Cardiac muscle cell (in vitro differentiated cells and primary cell): ENCODE measurements at places on chromosomes 2 and 18.

DNA sequence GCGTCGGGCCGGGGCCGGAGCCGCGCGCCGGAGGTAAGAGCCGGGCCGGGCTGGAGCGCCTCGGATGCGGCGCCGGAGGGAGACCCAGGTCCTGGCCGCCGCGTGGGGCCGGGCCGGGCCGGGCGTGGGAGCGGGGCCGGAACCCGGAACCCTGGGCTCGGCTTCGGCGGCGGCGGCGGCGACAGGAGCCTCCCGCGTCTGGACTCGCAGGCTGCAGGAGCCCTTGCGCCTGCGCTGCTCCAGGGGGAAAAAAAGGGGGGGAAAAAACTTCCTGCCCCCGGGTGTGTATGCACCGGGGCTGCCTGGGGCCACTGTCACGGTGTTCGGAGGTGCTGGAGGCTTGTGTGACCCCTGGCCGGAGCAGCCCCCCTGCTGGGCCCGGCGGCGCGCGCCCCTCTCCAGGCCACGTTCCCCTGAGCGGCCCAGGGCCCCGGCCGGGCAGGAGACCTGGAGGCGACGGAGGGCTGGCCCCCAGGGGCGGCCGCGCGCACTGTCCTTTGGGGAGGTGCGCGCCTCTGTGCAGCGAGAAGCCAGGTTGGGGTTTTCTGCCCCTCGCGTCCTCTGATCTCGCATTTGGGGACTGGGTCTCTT, 864 bp downstream of the KLHL29 start:
- peak; percentile 28 for DNase-seq

DNA sequence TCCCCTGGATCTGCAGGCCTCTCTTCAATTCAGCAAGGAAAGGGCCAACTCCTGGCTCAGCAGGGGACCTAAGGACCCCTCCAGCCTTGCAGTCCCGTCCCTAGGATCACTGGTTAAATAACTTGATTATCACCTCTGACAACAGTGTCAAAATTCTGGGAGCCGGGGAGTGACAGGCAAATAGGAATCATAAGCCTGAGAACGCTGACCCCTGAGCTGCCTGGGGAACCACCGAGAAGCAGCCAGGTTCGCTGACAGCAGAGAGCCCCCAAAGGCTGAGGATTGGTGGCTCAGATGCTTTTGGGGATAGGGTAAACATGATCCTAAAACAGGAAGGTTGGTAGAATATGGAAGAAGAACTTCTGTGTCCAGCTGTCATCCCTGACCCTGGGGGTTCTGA, 17.5 kb upstream of the TNS1 start:
- DNase-seq: no peak

DNA sequence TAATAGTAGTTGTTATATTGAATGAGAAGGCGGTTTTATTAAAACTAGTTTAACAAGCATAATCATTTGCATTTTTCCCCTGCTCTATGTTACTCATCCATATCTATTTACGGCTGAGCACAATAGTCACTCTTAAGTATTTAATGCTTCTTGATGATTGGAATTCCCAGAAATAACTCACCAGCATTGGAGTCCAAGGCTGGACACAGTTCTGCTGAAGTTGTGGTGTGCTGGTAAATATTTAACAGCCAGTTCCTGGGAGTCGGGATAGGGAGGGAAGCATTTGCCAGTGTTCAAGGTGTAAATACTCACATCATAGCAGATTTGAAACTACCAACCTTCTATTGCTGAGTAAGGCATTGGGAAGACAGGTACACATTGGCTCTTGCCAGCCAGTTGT, 315.1 kb downstream of the MTX2 start:
- DNase-seq: no peak

DNA sequence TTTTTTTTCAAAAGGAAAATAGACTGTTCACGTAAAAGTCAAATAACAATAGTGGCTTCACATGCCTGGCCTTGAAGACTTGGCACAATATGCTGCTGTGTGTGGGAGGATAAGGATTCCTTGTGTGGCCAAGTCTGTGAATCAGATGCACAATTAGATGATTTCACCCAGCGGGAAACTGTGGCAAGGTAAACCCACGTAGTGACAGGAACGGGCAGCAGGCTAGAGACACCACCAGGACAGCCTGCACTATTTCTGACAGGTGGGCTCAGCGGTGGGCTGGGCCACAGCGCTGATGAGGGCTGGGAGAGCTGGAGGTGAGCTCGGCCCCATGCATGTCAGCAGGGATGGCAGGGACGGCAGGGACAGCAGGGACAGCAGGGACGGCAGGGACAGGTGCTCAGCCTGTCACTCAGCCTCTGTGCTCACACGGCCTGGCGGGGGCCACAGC, 21.6 kb downstream of the SNORC start:
- peak; percentile 74 for DNase-seq

DNA sequence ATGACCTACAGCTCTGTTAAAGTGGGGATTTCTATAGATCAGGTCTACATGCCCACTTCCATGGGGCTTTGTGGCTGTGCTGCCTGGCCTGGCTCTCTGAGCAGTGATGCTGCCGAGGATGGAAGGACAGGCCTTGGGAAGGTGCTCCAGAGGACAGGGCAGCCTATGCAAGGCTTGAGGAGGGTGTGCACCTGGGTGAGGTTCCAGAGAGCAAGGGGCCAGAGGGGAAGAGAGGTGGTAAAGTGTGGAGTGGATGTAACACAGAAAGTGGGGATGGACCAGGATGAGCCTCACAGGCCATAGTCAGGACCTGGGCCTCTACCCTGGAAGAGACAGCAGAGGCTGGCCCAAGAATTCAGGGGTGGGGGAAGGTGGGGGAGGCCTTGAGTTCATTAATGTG, 826.4 kb downstream of the DCDC2C start:
- DNase-seq: no peak

- no peak for DNase-seq
Observed at GRCh38 chr18:13424363-13424762, 205.8 kb downstream of the LDLRAD4 start.

- no peak for DNase-seq
Observed at GRCh38 chr2:42446503-42447271, 47.1 kb downstream of the KCNG3 start.

DNA sequence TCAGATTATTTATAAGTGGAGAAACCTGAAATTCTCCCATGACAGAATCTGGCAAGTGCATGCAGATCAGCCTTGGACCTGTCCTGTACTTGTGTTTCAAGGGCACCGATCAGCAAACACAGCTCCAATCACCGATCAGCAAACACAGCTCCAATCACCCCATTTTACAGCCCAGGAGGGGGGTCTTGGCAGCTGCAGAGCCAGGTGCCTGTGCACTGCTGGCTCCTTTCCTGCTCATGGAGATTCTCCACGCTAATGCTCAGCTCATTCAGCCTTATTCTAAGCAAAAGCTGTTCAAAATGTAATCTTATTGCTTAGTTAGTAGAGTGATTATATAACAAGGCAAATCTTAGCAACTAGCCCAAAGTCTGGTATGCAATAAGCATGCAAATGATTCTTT, 623.1 kb upstream of the HS6ST1 start:
- DNase-seq: no peak

DNA sequence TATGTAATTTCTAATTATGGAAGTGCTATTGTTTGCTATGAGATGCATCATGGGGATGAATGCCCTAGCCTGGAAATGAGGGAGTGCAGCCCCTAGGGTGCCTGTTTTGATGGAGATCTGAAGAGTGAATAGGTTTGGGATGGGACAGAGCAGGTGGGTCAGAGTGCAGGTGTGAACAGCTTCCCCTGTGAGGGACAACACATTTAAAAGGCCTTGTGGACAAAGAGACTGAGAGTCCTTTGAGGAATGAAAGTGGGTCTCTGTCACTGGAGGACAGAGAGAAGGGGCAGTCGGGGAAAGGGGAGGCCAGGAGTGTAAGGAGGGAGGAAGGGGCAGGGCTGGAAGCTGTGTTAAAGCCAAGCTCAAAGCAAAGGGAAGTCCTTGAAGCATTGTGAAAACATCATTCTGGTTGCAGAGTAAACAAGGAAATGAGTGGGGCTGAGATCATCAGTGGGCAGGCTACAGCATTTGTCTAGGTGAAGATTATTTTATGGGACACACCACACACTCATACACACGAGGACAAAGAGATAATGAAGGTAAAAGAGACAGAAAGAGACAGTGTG, 877.6 kb downstream of the SLC4A3 start:
- DNase-seq: peak; percentile 23

DNA sequence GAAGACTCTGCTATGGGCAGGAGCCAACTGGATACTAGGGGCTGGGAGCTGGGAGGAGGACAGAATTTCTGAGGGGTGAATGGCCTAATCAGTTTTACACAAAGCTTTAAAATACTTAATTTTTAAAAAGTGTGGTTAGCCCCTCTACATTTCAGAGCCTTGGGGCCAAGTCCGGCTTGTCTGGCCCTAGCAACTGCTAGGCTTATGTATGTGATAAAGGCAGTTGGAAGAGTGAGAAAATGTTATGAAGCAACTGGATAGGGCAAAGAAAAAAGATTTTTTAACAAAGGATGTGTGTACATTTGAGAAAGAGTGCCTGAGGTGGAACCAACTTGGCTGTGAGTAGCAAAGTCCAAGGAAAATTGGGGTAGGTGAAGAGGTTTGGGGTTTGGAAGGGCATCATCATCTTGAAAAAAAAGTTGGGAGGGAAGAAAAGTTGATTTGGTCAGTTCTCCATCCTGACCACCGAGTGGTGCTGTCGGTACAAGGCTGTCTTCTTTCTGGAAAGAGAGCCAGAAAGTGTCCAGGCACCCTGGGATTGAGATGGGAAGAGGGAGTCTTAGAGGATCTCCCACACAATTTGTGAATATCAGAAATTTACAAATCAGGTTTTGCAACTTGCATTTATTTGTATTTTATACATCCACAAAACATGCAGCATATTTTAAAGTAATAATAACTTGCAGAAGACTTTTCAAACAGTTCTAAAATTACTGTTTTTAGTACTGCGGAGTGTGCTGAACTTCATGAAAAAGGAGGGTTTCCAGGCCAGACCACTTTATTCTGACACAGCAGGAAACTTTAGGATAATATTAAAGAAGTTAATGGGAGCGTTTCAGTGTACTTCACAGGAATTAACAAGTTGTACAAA, 10.5 kb upstream of the CDK15 start:
- peak; percentile 62 for DNase-seq

GRCh38 chr18:478681-479080, 21.8 kb downstream of the COLEC12 start:
- no peak for DNase-seq

DNA sequence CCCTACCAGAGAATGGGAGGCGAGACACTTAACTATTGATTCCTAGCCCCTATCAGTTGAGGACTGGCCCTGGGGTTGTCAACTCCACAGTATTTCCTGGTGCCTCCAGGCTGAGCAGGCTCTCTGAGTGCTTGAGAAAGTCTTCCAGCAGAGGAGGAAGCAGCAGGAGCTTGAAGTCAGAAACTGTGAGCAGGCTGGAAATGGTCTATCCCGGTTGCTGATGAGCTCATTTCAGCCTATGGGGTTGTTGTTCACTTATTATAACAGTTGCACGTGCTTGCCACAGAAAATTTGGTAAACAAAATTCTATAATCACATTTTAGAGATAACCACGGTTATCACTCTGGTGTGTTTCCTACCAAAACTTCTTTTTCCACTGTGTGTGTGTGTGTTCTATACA, 254.7 kb upstream of the THUMPD2 start:
- DNase-seq: peak; percentile 25

DNA sequence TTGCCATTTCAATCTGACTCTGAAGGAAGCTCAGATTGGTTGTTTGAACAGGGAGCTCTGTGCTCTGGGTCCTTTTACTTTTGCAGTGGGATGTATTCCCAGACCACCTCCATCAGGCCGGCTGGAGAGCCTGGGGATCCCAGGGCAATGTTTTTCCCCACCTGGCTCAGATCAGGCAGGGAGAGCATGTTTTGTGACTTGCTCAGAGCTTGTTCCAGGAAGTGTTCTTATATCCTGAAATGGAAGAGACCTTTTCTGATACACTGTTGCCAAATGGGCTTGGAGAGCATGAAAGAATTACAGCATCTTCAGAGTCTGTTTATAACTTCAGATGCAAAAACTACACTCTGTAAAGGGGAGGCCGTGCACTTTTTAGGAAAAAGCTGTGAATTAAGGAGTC, 56.0 kb downstream of the LIPG start:
- no peak for DNase-seq

DNA sequence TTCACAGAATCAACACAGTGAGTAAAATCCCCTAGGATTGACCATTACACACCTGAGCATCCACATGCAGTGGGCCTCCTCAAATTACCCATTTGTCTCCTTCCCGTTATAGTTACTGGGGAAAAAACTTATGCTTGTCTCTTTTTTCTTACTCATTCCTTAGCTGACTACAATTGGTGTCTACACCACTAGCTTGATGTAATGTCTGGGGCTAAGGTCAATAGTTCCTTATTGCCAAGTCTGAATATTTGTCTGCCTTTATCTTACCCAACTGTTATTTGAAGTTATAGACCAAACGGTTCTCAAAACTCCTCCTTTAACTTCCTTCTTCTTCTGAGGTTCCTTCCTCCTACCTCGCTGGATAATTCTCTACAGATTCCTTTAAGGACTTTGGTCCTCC, 41.9 kb upstream of the TMEM17 start:
- DNase-seq: no peak

GRCh38 chr2:220445429-220446105, 818.1 kb downstream of the SLC4A3 start:
- peak; percentile 20 for DNase-seq

GRCh38 chr2:159124441-159124911, 156.0 kb downstream of the TANC1 start:
- peak; percentile 93 for DNase-seq

DNA sequence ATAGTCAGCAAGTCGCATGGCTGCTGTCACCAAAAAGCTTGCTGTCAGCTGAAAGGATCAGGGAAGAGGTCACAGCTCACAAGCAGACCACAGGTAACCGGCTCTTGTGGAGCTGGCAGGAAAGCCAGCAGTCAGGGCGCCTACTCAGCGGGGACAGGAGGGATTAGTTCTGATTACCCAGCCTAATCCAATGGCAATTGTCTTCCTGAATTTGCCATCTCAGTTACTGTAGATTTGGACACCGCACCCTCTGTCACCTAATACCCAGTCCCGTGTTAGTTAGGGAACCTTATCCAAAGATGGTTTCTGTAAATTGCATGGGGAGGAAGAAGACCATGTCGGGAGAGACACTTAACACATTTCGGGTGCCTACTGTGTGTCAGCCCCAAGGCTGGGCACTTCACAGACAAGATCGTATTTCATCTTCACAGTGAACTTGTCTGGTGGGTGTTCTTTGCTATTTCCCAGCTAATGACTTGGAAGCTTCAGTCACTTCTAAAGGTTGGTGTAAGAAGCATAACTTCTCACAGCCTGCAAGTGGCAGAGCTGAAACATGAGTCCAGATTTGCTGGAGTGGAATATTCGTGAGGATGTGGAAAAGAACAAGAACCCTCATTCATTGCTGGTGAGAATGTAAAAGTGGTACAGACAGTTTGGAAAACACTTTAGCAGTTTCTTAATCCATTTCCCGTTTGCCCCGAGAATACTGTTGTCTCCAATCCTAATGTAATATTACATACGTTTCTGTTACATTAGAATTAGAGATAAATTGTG, 9.9 kb downstream of the ALPK2 start:
- no peak for DNase-seq
